GM18507 (cell line): ENCODE measurements at places on chromosomes 2 and 18.

GRCh38 chr18:40063488-40063887 lies 1891.5 kb upstream of the PIK3C3 start:
- no peak for DNase-seq

DNA sequence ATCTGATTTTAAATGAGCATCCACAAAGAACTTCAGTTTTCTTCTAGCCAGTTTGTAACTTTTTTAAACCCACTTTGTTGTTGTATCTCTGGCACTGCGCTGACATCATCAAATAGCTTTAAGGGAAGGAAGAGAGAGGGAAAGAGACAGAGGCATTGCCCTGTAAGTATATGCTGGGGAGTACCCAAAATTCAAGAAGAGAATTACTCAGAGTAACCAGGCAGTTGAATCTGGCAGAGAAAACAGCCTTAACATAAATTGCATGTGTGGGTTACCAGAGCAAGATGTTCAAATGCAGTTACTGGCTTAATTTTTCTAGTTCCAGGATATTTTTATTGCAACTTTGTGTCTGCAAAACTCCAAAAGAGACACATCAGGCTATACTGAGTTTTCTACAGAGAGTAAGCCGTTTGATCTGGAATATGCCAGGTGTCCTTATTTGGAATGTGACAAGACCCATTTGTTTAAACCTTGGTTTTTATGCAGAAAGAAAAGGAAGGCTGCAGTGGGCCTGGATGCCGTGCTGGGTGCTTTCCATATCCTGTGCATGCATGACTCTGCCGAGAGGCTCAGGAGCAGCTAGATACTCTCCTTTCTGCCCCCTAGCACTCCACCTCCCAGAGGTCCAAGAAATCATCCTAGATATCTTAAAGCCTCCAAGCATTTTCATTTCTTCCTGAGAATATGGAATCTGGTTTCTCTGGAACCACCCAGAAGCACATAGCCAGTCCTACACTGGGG lies 93.7 kb downstream of the MAPRE2 start:
- no peak for DNase-seq

DNA sequence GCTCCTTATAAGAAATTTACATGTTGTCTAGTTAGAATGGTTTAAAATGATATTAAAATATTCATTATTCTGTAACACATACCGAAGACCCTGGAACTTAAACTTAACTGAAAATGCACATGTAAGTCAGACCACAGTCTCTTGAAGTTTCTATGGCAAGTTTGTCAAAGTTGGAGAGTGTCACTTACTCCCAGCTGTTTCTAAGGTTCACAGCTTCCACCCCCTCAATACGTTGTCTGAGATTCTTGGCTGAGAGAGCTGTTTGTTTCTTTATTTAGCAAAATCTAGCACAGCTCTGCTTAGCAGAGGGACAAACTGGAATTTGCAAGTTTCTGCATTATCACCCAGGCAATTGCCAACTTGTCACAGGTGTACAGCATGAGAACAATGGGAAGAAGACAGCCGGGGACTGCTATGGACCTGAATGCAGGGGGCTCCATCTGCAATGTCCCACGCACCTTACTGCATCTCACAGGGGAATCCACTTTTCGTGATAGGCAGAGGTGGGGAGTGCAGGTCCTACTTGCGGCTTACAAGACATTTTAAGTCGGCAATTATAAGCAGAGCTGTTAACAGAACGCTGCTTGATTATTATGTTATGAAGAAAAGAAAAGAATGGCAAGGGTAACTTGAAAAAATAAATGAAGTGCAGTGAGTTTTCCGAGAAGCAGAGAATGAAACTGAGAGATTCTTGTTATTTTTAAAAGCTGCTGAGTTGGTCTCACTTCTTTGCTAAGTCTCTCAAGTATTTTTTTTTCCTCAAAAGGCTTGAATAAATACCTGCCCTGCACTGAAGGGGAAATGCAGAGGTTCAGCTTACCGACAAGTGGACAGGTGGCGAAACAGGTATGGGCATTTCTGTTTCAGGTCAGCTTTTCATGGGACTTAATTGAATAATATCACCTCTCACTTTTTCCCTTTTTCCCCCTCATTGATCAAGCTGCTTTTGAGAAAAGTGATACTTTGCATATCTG lies 1072.1 kb upstream of the FANCL start:
- DNase-seq: no peak

DNA sequence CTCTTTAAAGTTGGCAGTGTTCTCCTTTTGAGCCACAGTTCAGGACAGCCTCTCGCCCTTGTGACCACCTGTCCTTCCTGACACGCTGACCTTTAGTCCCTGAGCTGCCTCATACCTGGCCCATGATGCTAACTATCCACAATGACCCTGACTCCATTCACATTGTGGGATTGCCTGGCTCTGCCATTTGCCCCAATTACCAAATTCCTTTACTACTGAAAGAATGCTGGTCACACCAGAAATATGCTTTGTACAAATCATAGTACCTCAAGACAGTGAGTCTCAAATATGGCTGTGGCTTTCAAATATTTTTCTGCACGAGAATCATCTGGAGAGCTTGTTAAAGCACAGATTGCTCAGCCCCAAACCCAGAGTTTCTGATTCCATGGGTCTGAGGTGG lies 54.2 kb downstream of the LTBP1 start:
- DNase-seq: no peak

GRCh38 chr2:219662566-219662965 lies 35.1 kb downstream of the SLC4A3 start:
- DNase-seq: no peak
